Daoy (cell line): ENCODE measurements at places on chromosomes 6 and 20. TPM values are rescaled to one million over a fixed set of nuclear protein-coding genes. Genes with fewer than 3 reads are reported as not detected.

The SCGN gene
- total RNA-seq = not detected in 2 replicates

The RSPH4A gene
- total RNA-seq = under 0.01 TPM in 1 of 2 replicates, not detected in the other

The CTAGE9 gene
- not detected in 2 replicates for total RNA-seq

The NFS1 gene
- total RNA-seq = 25.8 and 29.5 TPM in 2 replicates

The ASIP gene
- not detected in 2 replicates for total RNA-seq

The VSX1 gene
- total RNA-seq = not detected in 2 replicates

The PGC gene
- not detected in 2 replicates for total RNA-seq

The RAB44 gene
- under 0.01 and 0.65 TPM in 2 replicates for total RNA-seq

The ELOVL4 gene
- 2.5 and 4.2 TPM in 2 replicates for total RNA-seq

The ADTRP gene
- 2.5 and 2.8 TPM in 2 replicates for total RNA-seq

The SRMS gene
- total RNA-seq = not detected in 2 replicates

The GRIK2 gene
- not detected in 2 replicates for total RNA-seq

The HTR1E gene
- not detected in 2 replicates for total RNA-seq

The GPR63 gene
- 1.7 and 3.0 TPM in 2 replicates for total RNA-seq

The SIRPA gene
- 7.2 and 11.5 TPM in 2 replicates for total RNA-seq

The ESR1 gene
- not detected in 2 replicates for total RNA-seq

The CALHM4 gene
- total RNA-seq = not detected in 2 replicates

The HSPA1L gene
- total RNA-seq = 0.12 and 0.80 TPM in 2 replicates

The LAMA2 gene
- total RNA-seq = 0.46 and 0.65 TPM in 2 replicates

The LBP gene
- total RNA-seq = not detected in 2 replicates

The IMPG1 gene
- not detected in 2 replicates for total RNA-seq

The ZNF311 gene
- 0.74 and 2.1 TPM in 2 replicates for total RNA-seq

The LY6G6C gene
- total RNA-seq = not detected in 2 replicates

The PRRT1 gene
- total RNA-seq = not detected in 2 replicates

The PBOV1 gene
- not detected in 2 replicates for total RNA-seq

The KCNS1 gene
- not detected in 2 replicates for total RNA-seq

The WRNIP1 gene
- 92.2 and 92.7 TPM in 2 replicates for total RNA-seq

The MYCT1 gene
- total RNA-seq = 0.06 and 0.15 TPM in 2 replicates

The PCK1 gene
- not detected in 2 replicates for total RNA-seq

The PLN gene
- not detected in 2 replicates for total RNA-seq

The RIMS4 gene
- total RNA-seq = 2.0 and 2.1 TPM in 2 replicates

The ZSCAN12 gene
- 8.1 and 8.5 TPM in 2 replicates for total RNA-seq

The CALHM5 gene
- total RNA-seq = 2.7 and 3.2 TPM in 2 replicates

The CST9L gene
- total RNA-seq = not detected in 2 replicates
